GM12864 (cell line): ENCODE measurements at places on chromosomes 7 and 10.

- no peak for DNase-seq
Observed at GRCh38 chr7:105978035-105978434, 15.0 kb downstream of the CDHR3 start.

DNA sequence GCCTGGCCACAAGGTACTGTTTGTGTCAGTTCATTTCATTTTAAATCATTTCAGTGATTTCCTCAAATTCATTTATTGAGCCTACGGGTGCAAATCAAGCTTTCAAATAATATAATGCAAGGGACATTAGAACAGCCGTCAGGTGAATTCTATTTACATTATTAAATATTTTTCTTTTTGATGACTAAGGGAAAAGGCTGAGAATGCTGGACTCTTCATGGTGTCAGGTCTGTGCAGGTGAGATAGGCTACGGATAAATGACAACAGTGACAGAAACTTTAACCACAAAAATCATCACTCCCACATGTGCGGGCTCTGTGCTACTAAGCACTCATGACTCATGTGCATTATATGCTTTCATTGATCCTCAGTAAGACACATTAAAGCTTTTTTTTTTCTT lies 149.2 kb upstream of the ZNF716 start:
- no peak for DNase-seq

DNA sequence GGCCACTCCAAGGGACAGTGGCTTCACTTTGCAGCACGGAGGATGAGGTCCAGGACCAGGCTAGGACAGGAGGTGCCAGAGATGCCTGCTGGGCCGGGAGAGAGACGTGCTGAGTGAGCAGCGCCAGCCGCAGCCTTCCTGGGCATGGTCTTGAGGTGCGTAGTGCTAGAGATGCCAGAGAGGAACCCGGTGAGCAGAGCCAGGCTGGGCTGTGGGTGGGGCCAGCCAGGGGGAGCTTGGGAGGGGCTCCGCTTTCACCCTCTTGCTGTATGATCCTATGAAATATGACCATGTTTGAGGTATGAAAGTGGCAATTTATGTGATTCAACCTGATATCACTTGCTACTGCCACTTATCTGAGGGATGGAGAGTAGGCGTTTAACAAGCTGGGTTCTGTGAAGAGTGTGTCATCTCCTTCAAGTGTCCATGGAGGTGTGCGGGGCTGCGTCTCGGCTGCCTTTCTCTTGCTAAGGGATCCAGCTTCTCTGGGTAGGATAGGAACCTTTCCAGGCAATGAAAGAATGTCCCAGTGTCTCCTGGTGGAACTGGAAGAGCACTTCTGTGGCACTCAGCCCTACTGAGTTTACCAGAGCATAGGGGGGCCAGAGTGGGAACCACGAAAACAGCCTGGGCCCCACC lies 518.4 kb upstream of the FOXK1 start:
- no peak for DNase-seq

DNA sequence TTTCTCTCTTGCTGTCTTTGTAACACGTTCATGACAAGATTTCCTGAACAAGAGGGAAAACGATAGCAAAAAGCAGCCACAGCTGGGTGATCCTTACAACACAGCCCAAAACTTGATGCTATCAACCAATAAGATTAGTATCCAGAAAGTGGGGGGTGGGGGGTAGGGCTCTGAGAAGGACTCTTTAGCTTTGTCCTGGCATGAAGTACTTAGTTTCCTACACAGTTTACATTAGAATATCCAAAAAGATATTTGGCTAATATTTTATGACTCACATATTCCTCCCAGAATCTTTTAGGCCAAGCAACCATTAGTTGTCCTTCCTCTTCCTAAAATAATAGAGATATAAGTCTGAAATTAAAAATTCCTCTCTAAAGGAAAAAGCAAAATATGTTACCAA lies 22.9 kb upstream of the LRRC17 start:
- DNase-seq = no peak

DNA sequence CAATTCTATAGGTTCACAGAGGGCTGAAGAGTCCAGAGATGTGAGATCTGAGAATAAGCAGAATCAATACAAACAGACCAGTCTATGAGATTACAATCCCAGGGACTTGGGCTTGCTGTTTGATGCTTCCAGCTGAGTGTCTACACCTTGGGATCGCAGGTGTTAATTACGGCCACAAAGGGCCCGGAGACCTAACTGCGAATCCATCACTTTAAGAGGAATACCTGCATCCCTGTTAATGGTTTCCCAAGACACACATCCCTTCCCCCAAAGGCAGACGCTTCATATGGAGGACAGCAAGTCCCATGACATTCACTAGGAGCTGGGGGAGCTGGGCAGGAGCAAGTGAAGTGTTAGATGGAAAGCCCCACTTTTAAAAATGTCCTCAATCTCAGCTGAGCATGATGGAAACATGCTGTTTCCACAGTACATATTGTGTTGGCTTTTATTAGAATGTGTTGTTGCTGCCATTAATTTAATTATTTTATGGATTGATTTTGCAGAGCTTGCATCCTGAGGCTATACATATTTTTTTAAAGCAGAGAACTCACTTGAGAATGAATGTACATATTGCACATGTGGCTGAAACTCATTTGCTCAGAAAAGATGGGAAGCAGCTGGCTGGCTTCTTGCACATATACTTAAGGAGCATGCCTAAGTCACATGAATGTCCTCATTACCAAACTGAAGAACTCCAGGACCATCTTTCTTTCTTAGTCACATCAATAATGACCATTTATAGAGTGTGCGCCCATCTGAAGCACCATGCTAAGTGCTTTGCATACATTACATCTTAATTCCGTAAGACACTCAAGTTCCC lies 151.3 kb downstream of the NEBL start:
- DNase-seq = no peak

DNA sequence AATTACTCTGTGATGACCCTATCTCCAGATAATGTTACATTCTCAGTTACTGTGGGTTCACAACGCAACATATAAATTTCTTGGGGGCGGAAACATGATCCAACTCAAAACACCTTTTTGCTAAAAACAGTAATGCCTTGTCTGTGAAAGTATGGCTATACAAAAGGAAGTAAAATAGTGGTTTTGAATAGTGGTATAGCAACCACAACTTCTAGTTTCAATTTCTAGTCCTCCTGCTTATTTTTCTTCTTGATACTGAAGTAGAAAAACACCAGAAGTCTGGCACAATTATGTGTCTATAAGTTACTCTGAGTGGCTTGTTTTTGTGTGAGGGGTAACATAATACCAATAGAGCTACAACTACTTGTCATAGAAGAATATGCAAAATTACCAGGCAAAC lies 21.5 kb upstream of the ZNF800 start:
- peak; percentile 16 for DNase-seq

DNA sequence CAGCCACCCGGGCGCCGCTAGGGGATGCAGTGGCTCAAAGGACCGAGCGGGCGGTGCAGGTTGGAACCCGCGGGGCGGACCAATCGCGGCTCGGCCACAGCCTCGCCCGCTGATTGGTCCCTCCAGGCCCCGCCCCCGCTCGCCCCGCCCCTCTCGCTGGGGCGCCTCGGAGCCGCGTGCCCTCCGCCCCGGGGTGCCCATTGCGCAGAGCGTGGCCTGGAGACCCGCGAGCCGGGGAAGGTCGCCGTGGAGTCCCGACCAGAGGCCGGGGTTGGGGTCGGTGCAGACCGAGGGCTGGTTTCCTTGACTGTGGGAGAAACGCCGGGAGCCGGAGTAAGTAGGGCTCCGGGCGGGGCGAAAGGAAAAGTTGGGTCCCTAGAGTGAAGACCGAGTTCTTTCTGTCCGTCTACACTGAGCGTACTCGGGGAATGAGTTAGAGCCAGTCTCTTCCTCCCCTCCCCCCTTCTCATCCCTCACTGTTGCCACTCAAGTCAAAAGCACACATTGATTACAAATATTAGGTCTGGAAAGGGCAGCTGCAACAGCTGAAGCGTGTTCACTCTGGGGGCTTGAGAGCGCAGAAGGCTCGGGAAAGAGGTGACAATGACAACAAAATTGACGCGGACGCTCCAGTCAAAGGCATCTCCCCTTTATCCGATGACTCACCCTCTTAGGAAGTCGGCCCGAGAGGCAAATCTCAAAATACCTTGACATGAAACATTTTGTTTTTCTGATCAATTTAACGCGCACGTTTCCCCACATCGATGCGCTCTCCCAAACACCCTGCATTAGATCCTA lies 843 bp upstream of the GATA3 start:
- DNase-seq = no peak

DNA sequence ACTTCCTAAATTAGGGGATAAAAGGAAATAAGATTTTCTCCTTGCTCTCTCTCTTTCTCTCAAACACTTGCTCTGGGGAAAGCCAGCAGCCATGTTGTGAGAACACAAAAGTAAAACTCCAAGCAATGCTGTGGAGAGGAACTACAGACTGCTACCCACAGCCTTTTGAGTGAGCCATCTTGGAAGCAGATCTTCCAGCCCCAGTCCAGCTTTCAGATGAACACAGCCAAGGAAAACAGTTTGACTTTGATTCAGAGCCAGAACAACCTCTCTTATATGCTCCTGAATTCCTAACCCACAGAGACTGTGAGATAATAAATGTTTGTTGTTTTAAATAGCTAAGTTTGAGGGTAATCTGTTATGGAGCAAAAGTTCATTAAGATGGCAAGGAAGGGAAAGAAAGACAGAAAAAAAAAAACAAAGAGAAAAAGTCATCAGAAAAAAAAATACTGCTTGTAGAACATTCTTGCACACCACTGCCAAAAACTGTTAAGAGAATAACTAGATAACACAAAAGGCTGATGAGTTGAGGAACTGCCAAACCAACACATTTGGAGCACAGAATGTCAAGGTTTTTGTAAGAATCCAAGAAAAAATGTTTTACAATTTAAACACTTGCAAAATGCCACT lies 20.9 kb upstream of the PRKAR2B start:
- DNase-seq = no peak

DNA sequence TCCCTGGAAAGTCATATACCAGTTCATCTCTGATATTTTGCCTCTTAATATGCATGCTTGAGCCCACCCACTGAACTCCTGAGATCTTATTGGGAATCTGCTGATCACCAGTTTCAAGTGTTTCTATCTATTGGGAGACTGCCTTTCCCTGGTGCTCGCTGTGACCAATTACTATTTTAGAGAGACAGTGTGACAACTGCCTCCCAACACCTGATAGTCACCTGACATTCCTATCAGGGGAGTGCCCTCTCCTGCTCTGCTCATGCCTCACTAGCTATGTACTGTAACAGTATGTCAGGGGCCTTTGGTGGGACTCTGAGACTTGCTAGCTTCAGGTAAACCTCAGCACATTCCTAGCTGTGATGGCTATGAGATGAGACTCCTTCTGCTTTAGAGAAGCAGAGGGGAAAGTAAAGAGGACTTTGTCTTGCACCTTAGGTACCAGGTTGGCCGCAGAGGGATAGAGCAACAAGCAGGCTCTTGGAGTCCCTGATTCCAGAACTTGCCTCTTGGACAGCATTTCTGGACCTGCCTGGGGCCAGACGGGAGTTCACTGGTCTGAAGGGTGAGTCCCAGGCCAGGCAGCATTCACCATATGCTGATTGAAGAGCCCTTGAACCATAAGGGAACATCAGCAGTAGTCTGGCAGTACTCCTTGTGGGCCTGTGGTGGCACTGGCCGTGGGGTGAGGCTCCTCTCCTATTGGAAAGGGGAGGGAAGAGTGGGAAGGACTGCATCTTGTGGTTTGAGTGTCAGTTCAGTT lies 34.4 kb upstream of the ARHGAP12 start:
- DNase-seq = no peak

- no peak for DNase-seq
Observed at GRCh38 chr7:100367251-100367620, 6.1 kb upstream of the PILRA start.

DNA sequence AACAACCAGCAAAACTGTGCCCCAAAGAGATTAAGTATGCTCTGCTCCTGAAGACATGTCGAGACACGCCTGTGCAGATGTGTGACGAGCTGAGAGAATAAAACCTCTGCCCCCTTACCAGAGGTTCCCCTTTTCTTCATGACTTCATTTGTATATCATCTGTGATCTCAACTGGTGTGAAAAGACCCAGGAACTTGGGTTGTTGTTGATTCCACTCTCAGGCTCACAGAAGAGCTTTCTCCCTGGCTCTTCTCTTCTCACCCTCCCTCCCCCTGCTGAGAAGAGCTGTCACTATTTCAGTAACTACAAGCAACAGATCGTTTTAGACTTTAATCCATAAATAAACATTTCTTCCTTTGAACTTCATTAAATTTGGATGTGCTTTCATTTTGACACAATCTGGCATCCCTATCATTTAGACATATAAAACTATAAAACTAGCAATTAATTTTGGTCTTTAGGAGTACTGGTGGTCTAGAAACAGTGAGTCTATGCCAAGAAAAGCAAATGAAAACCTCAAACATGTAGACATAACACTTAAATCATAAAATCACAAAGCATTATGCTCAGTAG lies 179.3 kb upstream of the FZD8 start:
- DNase-seq = no peak

DNA sequence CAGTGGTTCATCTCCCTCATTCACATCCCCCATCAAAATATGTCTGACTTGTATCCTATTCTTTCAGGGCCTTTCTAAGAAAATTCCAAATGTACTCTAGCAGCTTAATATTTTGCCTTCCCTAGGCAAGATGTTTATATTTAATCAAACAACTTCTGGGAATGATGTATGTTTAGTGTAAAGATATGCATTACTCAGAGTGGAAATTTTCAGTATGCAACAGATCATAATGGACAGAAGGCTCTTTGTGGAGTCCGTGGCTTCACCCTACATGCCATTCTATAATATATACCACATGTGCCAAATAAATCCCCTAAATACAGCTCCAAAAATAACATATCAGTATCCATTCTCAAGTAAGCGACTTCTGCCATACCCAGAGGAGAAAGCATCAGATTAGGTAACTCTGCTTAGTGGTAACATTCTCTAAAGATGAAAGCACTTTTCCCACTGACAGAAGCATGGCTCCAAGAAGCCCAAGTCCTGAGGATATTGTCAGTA lies 316.6 kb downstream of the KCNMA1 start:
- no peak for DNase-seq

DNA sequence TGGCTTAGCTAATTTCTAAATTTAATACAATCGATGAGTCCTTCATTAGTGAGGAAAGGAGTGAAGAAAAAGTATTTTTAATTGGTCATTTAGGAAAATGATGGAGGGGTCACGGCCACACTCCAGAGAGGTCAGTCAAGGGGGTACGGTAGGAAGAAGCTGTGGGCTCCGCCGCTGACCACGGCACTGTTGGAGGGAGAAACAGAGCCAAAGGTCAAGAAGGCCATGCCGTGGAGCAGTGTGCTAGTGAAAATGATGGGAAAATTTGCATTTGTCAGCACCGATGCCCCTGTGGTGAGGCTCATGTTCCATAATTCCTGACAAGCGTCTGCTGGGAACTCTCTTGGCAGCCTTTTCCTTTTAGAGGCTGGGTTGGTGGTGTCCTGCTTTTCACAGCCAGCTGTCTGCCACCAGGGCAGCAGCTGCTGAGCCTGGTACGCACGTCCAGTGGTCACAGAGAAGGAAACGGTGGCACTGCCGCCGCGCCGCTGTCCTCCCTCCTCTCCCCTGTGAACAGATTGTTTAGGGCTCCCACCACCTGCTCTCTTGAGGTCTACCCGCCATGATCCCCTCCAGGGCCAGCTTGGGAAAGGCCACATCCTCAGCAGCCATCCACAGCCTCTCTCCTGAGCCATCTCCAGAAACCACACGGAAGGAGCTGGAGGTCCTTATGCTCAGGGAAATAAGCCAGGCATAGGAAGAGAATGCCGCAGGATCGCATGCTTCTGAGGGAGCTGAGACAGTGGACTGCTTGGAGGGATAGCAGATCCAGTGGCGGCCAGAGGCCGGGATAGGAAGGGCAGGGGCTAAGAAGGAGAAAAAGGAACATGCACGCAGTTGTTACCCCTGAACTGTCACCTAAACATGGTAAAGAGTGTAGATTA lies 263.7 kb upstream of the PPP2R2D start:
- no peak for DNase-seq

GRCh38 chr7:50121286-50121685 lies 28.2 kb upstream of the ZPBP start:
- DNase-seq = peak; percentile 51
